ENCODE measurements at places on chromosomes 12 and 14.

DNA sequence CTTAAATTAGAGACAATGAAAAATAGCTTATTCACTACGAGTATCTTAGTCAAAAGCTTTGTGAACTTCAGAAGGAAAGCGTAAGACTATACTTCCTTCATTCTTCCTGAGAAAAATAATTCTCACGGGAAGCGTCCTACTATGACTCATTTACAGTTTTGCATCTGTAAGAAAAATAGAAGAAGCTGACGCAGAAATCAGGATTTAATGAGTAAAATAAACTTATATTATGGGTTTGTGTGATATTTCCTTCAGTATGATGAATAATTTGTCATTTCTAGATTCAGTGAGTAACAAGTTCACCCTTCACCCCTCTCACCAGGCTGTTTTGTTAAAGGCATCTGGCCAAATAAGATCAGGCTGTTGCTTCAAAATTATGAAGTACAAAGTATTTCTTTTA is 17.8 kb upstream of the PDE3A start:
- DNase-seq: no peak

DNA sequence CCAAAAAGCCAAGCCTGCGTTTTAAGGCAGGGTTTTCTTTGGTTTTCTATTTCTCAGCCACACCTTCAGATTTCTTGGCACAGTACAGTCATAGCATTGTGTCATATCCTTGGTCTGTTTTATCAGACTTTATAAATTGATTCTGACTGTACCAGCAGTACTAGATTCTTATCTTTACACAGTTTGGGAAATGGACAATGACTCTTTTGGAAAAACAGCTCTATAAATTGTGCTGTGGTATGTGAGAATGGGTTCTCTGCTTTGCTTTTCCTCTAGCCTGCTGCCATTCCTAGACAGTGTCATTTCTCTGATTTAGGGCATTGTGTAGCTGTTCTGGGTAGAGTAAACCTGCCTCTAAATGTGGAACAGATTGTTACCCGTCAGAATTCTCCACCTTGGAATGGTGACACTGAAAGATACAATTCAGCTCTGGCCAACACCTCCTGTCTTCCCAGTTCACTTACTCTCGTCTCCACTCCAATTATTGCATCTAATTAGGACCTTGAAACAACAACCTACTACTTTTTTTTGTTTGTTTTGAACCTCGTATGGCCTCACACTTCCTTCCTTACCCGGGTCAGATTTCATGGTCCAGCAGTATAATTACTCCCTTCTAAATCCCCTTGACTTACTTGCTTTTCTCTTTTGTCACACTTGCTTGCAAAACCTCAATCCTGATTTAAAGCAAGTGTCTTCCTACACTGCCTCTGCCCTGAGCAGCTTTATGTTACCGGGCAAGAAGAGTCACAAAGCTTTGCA is 226.3 kb downstream of the ERC1 start:
- no peak for DNase-seq

DNA sequence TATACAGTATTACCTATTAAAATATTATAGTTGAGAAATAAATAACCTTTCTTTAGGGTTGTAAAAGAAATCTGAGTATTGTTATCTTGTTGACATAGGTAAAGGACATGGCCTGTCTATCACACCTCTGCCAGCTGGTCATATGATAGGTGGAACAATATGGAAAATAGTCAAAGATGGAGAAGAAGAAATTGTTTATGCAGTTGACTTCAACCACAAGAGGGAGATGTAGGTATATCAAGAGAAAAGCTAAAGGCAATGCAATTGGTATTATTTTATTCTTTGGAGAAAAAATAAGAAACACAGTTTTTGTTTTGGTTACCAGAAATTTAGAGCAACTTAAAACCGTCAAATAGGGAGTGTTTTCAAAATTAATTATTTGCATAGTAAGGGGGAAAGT is 13.5 kb downstream of the CPSF2 start:
- DNase-seq: no peak

GRCh38 chr12:110254971-110255540 is 26.0 kb upstream of the ATP2A2 start:
- DNase-seq: no peak

DNA sequence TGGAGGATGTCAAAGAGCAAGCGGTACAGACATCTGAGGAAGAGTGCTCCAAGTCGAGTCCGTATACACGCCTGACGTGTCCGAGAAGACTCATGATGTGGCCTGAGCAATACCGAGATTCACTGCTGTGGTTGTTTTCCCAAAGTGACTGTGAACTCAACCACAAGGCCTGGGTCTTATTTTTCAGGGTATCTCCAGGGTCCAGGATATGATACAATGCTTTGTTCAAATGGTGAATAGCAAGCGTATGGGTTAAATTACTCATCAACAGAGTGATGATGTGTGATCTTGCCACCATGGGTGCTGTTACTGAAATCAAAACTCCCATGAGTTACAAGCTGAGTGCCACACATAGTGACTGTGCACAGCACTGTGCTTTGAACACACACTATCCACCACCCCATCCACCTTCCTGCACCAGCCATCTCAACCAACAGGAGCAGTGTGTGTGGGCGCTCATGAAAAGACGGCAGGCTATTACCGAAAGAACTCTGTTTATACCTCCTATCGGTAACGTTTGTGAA is 109.6 kb downstream of the BCAT1 start:
- no peak for DNase-seq

DNA sequence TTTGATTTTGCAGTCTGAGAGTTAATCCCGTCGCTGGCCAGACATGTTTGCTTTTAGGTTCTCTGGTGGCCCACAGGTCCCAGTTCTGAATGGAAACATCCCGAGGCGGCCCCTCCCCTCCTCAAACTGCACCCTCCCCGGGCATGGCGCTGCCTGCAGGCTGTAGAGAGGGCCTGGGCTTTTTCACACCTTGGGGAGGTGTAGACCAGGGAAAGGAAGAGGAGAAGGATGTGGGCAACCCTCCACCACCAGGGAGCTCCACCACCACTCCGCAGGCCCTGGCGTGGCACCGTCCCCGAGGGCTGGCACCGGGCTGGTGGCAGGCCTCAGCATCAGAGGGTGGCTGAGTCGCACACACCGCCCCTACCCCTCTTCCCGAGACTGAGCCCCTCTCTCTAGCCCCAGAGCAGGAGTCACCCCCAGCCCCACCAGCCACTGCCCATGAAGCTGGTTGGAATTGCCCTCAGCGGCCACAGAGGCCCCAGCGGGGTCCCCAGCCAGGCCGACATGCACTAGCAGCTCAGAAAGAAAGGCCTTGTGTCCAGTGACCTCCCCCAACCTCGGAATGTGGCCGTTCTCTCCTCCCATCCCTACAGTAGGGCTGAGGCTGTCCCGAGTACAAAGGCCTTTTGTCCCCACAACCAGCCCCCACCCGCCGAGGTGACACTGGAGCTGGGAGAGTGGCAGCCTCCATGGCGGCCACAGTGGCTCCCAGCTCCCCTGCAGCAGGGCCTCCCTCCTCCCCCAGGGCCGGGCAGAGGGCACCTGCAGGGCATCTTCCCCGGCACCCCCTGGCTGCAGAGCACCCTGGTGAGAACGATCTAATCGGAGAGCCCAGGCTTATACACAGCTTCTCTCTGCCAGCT is 23.5 kb upstream of the INF2 start:
- no peak for DNase-seq

GRCh38 chr12:52913431-52913821 is 8.6 kb upstream of the KRT8 start:
- DNase-seq: no peak

DNA sequence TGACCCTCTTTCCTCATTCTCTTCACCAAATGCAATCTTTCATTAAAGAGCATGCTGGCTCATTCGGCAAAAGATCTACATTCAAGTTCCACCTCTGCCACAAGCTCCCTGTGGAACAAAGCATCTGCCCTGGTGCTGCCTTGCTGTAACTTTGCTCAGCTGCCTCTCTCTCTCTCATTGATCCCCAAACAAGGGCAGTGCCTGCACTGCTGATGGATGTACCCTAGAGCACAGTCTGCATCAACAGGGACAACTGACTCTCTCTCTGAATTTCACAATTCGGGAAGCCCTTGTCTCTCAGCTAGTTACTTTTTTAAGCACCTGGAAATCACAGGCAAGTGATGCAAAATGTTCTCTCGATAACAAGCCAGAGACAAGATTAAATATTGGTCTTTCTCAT is 174.0 kb upstream of the DIO2 start:
- DNase-seq: no peak

GRCh38 chr12:22409377-22410164 is 75.1 kb upstream of the ST8SIA1 start:
- DNase-seq: no peak

DNA sequence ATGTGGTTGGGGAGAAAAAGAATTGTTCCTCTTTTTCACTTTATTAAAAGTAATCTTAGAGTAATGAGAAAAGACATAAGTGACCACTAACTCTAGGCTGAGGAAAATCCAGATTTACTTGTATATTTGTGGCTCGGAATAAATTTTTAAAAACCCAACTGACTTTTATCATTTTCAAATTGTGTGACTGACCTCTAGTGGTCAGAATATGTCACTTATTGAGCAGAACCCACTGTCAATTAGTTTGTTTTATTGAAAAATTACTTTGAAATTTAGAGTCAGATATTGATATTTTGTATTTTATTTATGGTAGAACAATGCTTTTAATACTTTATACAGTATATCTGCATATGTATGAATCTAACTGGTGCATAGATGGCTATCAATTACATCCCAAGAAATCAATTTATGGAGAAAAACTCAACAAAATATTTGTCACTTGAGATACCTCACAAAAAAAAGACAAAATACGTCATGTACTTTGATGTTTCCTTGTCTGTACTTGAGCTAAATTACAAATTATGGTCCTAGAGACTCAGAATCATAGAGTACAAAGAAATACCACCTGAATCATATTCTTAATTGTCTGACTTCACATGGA is 229.4 kb downstream of the CNTN1 start:
- DNase-seq: peak; percentile 1

GRCh38 chr14:58747181-58747580 is 109.4 kb downstream of the DACT1 start:
- DNase-seq: no peak

DNA sequence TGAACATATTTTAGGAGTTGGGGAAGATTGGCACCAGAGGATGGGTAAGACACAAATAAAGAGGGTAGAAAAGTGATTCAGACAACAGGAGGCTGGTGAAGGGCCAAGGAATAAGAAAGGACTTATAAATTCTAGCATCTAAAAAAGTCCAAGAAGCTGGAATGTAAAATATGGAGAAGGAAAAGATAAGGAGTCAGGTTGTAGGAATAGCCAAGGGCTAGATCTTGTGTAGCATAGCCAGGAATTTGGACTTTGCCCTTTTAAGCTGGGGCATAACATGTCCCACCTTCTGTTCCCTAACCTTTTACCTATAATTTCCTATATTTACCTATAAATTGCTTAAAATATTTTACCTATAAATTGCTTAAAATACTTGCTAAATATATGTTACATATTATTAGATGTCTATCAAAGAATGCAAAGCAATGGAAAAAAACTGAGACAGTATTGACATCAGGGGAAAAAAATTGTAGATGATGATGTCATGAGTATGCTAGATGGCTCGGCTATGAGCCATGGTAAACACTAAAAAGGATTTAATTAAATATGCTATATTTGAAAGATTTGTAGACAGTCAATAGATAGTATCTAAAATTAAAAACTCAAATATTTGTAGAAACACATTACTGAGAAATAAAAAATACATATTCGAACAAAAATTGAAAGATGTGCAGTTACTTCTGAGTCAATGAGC is 99.7 kb upstream of the PLEKHG7 start:
- DNase-seq: no peak

- no peak for DNase-seq
These were observed 191.9 kb downstream of the EPS8 start for GRCh38 chr12:15597125-15597830.

DNA sequence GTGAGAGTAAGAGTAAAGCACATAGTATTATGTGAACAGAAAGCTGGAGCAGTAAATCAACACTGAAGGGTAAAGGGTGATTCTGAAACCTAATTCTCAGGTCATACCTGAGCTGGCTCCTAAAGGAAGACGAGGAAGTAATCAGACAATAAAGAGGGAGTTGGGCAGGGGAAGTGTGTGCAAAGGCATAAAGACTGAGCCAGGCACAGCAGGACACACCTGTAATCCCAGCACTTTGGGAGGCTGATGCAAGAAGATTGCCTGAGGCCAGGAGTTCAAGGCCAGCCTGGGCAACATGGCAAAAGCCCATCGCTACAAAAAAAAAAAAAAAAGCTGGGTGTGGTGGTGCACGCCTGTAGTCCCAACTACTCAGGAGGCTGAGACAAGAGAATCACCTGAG is 9.6 kb downstream of the ARF3 start:
- no peak for DNase-seq

GRCh38 chr12:98973395-98973794 is 328.3 kb downstream of the APAF1 start:
- DNase-seq: no peak

DNA sequence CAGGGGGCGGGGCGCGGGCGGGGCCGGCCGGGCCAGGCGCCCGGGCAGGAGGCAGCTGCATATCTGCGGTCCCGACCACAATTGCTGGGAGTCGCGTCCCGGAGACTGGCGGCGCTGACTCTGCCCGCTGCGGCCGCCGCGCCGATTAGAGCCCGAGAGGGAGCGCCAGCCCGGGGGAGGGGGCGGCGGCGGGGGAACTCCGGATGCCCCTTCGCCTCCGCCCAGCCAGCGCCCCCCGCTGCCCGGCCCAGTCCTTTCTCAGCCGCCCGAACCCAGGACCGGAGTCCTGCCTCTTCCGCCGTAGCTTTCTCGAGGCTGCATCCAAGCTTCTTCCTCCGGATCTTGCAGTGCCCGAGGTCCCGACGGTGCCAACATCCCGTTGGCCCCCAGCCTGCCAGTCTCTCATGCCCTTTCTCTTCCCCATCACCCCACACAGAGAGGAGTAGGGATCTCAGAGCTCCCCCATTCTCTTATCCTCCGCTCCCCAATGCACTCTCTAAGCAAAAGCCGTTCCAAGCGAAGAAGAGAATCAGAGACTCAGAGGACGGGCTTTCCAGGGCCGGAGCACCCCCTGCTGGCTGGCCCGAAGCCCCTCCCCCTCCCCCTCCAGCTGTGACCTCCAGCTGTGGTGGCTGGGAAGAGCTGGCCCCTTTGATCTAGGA is 8.8 kb upstream of the SP7 start:
- DNase-seq: no peak

DNA sequence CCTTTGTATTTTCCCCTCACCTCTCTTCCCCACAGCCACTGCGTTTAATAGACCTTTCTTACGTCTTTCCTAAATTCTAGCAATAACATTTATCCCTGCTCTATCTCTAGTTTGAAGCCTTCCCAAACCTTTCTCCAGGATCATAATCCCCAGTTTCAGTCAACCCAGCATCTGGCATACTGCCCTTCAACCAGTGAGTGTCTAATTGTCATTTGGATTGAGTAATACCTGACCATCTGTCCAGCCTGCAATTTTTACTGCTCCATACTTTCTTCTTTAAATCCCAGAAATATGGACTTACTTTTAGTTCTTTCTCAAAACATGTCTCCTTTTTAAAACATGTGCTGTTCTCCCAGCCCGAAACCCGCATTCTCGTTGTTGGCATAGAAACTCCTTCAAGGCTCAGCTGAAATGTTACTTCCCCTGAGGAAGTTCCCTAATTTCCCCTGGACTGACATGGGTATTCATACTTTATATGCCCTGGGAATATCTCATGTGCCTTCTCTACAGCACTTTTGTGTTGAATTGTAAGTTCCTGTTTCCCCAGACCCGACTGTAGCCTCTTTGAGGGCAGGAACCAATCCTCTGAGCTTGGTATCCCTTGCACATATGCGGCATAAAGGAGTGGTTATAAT is 65.1 kb upstream of the ETV6 start:
- no peak for DNase-seq

- no peak for DNase-seq
These were observed 1.4 kb upstream of the SOX5 start for GRCh38 chr12:23950775-23951451.

Measured in NCI-H1048 (cell line).